ENCODE measurements at places on chromosomes 12 and 14. TPM values are rescaled to one million over a fixed set of nuclear protein-coding genes. Genes with fewer than 3 reads are reported as not detected.

- DNase-seq = no peak
These were observed 171.2 kb downstream of the PCNX1 start for GRCh38 chr14:71078500-71078899.

DNA sequence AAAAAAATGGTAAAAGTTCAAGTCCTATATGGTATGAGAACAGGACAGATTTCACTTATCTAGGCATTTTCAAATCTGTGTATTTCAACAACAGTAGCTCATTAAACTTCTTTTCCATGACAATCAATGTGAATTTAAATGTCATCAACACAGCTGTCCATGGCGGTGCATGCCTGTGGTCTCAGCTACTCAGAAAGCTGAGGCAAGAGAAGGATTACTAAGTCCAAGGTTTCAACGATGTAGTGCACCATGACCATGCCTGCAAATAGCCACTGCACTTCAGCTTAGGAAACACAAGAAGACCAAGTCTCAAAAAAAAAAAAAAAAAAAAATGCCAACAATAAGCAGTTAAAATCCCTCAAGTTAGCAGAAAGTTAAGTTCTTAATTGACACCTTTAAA is 214.6 kb downstream of the C12orf50 start:
- no peak for DNase-seq

The LBHD2 gene
- total RNA-seq = not detected

The PCED1B gene
- total RNA-seq = 0.80 TPM

The FGF23 gene
- 0.86 TPM for total RNA-seq

GRCh38 chr14:89351516-89352404 is 65.3 kb downstream of the FOXN3 start:
- DNase-seq = peak; percentile 30

DNA sequence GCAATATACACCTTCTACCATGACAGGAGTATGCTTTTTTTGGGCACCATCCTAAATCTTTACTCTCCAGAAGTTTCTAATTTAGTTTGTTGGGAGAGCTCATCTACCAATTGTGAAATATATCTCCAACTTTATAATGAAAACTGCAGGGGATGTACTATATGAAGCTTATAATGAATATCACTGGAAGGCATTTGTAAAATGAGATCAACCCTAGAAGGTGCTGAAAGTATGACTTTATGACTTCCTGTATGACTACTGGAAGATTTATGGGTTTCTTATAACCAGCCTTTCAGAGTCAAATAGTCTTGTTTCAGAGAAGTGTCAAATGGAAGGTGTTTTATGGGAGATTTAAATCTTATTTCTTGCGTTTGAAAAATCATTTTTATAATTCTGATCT is 122.9 kb downstream of the MYRFL start:
- no peak for DNase-seq

GRCh38 chr12:51890133-51890464 is 2.2 kb downstream of the ANKRD33 start:
- no peak for DNase-seq

DNA sequence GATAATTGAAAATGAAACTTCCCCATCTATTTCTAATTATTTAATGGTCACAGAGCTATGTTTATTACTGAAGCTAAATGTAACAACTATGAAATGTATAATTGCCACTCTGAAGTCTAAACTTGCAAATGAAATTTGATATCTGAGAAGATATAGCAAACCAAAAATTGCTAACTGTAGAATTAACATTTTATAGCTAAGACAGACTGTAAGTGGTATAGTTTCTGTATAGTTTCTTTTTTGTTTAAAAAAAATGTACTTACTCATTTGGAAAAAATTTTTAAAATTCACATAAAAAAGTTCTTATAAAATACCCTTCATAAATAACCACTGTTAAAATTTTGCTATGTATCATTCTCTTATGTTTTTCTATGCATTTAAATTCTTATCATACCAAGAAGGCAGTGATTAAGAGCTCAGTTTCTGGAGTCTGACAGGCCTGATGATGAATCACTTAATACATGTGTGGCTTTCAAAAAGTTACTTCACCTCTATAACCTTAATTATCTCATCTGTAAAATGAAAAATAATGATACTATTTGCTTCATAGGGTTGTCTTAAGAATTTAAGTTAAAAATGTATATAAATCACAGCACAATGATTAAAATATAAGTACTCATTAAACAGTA is 214.7 kb upstream of the GARIN2 start:
- peak; percentile 1 for DNase-seq
